ENCODE measurements at places on chromosomes 2 and 18.

- no peak for DNase-seq
Measured at GRCh38 chr2:10185046-10185445, 62.5 kb downstream of the RRM2 start.

DNA sequence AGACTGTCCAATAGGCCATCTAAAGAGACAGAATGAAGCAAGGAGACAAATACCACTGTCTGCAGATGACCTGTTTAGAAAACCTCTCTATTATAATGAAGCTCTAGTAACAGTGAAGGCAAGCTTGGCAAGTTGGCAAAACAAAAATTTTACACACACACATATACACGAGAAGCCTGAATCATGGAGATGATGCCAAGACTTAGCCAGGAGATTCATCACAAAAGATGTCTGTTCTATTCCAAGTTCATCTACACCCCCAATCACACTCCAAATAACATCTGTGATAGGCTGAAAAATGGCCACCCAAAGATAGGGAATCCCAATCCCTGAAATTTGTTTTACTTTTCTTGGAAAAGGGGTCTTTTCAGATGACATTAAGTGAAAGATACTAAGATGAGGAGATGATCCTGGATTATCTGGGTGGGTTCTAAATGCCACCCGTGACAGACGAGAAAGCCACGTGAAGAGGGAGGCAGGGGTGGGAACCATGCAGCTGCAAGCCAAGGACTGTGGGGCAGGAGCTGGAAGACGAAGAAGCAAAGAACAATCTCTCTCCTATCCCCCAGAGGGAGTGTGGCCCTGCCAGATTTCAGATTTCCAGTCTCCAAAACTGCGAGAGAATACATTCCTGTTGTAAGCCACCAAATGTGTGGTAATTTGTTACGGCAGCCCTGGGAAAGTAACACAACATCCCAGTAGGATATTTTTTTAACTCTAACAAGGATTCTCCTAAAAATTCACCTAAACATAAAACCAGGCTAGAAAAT is 20.0 kb downstream of the HDLBP start:
- DNase-seq, result no peak

DNA sequence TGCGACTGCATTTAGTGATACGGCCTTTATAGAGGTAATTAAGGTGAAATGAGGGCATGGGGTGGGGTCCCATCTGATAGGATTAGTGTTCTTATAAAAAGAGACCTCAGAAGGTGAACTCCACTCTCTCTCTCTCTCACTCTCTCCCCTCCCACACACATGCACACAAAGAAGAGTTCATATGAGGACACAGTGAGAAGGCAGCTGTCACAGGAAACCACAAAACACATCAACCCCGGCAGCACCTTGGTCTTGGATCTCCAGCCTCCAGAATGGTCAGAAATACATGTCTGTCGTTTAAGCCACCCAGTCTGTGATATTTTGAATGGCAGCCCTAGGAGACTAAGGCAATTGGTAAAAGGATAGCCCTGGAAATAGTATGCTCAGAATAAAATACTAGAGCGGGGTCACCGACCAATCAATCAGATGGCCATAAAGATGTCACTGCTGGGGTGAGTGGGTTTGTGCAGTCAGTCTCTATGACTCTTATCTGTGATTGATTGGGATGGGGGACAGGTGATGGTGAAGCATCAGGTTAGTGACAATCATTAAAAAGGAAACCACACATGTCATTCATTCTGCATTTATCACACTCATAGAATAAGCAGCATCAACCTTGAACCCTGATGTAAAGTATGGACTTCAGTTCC is 118.9 kb upstream of the POU3F3 start:
- no peak for DNase-seq

DNA sequence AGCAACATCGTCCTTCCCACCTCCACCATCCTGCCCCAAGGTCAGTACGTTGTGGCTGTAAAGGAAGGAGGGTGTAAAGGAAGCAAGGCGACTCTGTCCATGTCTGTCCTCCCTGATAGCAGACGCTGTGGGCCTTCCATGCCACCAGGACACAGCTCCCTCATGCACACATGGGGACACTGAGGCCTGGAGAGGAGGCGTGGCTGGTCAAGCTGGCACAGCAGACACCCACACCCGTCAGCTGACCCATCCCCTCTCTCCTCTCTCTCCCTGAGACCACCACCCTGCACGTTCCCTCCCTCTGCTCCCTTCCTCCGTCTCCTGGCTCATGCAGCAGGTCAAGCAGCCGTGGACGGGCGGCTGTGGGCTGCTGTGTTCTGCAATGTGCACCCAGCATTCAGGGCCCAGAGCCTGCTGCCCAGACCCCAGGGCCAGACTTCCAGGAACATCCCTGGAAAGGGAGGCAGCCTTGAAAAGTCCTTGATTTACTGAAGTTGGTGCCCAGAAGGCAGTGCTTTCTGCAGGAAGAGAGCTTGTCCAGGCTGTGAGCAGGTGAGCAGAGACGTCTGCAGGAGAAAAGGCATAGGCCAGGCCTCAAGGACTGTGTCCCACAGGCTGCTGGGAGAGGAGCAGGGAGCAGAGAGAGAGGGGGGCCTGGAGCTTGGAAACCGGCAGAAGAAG is 133.6 kb downstream of the DDX1 start:
- no peak for DNase-seq

GRCh38 chr2:73343992-73344391 is 41.6 kb upstream of the ALMS1 start:
- DNase-seq, result no peak

GRCh38 chr2:199772035-199772976 is 78.7 kb downstream of the FTCDNL1 start:
- DNase-seq, result no peak

GRCh38 chr2:32904074-32904473 is 42.7 kb upstream of the LTBP1 start:
- no peak for DNase-seq

DNA sequence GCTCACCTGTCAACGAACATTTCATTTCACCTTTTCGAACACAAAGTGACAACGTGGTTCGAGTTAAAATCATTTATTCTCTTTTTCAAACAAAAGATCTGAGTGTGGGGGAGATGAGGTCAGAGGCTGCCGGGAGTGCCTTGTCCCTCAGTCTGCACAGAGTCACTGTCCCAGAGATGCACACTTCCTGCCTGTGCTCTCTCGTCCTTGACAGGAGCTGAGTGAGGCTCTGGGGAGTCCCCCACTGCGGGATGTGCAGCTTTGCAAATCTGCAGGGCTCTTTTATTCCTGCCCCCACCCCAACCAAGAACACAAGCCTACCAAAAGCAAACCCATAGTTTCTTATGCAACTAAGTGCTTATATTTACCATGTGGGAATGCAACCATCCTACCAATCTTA is 497.8 kb downstream of the EIPR1 start:
- no peak for DNase-seq

- no peak for DNase-seq
Measured at GRCh38 chr2:173394091-173394974, 39.7 kb downstream of the CDCA7 start.

DNA sequence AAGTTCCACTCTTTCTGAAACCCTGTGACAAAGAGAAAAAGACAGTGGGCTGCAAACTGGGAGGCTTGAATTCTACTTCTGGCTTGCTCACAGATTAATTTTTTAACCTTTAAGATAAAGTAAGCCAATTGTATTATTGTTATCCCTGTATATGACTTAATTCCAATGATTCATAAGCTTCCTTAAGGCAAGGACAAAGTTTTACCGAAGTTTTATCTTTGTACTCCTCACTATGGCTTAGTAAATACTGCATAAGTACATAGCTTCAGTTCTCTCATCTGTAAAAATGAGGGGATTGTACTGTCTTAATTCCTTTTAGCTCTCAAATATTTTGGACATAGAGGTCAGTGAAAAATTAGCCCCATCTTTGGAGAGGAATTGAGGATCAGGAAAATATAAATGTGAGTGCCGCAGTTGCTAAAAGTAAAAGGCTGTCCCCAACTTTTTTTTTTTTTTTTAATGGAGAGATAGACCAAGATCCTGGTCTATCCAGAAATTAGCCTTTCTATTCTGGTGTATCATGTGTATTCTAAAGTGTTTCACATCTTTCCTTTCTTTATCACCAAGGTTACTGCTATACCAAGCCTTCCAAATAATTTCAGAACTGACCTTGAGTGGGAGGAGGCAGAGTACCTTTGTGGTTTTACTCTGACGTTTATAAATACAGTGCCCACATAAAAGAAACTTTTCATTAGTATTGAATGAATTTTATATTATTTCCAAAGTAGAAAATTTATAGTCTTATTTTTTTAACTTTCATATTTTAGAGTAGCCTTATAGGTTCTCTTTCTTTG is 13.3 kb downstream of the RELCH start:
- DNase-seq, result no peak
